ENCODE measurements at places on chromosomes 12 and 14. TPM values are rescaled to one million over a fixed set of nuclear protein-coding genes. Genes with fewer than 3 reads are reported as not detected.

Gene KRT6B
- total RNA-seq = not detected

GRCh38 chr14:93857081-93857480 lies 68.8 kb upstream of the PRIMA1 start:
- DNase-seq = no peak

- DNase-seq = peak; percentile 70
Observed at GRCh38 chr14:91303091-91303923, 58.8 kb upstream of the GPR68 start.

- DNase-seq = no peak
Observed at GRCh38 chr14:39034481-39035296, 68.3 kb downstream of the SEC23A start.

DNA sequence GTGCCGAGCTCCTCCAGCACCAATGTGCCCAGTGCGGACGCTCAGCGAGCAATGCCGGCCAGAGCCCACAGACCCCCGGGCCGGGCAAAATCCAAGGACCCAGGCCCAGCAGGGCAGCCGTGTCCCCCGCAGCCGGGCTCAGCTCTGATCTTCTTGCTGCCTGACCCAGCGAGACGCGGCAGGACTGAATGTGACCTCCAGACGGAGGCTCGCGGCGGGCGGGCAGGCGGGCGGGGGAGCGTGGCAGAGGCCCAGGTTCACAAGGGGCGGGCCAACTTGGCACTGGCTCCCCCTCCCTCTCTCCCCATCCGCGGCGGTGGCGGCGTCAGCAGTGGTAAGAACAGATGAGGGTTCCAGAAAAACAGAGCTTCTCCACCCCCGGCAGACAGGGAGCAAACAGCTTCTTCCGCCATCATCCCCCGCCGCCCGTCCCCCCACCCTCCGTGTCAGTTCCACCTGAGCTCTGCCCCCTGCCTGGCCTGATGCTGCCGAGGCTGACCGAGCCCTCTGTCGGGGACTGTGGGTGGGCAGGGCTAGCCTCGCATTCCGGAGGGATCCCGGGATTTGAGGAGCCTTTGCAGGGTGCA lies 94.3 kb downstream of the RFLNA start:
- DNase-seq = peak; percentile 93

Gene CYP46A1
- total RNA-seq = 0.69 TPM

- DNase-seq = peak; percentile 19
Observed at GRCh38 chr12:1510056-1510812, 84.1 kb downstream of the FBXL14 start.

- peak; percentile 79 for DNase-seq
Observed at GRCh38 chr14:89428546-89429198, 11.6 kb upstream of the FOXN3 start.

DNA sequence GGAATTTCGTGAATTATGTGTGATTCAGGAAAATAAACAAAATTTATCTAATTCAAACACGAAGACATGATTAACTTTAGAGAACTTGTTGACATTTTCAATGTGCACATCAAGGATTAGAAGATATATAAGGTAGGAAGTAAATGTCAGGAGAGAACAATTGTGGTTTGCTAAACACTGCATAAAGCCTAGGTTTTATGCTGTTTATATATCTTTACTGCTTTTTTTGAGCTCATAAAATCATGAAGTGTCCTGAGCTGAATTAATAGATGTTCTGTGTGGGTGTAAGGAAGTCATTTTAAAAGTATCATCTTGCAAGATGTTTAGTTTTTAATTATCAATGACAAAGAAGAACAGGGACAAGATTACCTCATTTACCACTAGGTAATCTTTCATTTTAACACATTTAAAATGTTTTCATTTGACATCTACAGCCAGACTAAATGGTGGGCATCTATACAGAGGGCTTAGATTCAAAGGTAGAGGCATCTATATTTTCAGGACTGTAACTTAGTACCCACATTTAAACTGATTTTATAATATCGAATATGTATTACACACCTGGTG lies 382.8 kb downstream of the ADAMTS20 start:
- no peak for DNase-seq

Gene COL2A1
- total RNA-seq = not detected

GRCh38 chr12:131862600-131862993 lies 31.8 kb upstream of the ULK1 start:
- DNase-seq = peak; percentile 48

GRCh38 chr12:71642264-71642663 lies 21.4 kb downstream of the ZFC3H1 start:
- no peak for DNase-seq

DNA sequence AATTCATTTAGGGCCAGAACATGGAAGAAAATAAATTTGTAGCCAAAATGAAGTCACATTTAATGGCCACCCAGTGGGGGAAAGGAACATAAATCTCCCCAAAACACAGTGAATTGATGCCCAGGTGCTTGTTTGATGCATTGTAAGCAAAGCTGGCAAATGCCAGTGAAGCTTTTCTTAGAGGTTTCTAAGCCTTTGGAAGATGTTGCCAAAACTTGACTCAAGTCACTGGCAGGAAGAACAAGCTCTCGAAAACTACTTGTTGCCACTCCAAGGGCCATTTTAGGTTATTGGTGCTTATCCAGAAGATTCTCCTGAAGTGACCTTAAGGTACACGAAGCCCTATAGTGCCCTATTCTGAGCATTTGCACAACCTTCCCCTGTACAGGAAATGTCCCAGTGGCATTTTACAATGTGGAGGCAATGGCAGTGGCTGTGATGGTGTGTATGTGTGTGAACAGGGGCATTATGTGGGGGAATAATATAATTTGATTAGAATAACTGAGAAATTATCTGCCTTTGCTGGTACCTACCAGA lies 89.5 kb upstream of the NOVA1 start:
- DNase-seq = no peak

Gene SYT10
- total RNA-seq = not detected

DNA sequence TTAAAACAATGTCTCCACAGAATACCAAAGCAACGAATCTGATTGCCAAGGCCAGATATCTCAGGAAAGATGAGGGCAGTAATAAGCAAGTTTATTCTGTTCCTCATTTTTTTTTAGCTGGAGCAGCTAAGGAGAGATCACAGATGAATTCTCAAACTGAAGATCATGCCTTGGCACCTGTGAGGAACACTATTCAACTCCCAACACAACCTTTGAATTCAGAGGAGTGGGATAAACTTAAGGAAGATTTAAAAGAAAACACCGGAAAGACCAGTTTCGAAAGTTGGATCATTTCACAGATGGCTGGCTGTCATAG lies 994 bp downstream of the PRORP start:
- DNase-seq = no peak

GRCh38 chr12:129844662-129845220 lies 59.1 kb downstream of the TMEM132D start:
- DNase-seq = no peak

GRCh38 chr12:24562771-24563431 lies 386.0 kb downstream of the BCAT1 start:
- peak; percentile 80 for DNase-seq

DNA sequence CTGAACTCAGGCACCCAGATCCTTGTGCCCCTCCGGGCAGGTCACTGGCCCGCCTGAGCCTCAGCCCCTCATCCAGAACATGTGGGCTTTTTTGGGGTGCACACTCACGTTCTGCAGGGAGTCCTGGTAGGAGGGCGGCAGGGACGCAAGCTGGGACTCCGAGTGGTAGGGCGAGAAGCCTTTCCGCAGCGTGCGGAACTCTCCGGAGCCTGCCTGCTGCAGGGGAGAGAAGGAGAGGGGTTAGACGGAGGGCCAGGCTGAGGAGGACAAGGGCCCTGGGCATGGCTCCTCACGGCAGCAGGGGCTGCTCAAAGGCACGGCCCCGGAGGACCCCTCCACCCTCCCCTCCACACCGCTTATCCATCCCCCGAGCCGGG lies 40.8 kb downstream of the CCNK start:
- peak; percentile 63 for DNase-seq

Gene CIDEB
- 88.8 TPM for total RNA-seq

DNA sequence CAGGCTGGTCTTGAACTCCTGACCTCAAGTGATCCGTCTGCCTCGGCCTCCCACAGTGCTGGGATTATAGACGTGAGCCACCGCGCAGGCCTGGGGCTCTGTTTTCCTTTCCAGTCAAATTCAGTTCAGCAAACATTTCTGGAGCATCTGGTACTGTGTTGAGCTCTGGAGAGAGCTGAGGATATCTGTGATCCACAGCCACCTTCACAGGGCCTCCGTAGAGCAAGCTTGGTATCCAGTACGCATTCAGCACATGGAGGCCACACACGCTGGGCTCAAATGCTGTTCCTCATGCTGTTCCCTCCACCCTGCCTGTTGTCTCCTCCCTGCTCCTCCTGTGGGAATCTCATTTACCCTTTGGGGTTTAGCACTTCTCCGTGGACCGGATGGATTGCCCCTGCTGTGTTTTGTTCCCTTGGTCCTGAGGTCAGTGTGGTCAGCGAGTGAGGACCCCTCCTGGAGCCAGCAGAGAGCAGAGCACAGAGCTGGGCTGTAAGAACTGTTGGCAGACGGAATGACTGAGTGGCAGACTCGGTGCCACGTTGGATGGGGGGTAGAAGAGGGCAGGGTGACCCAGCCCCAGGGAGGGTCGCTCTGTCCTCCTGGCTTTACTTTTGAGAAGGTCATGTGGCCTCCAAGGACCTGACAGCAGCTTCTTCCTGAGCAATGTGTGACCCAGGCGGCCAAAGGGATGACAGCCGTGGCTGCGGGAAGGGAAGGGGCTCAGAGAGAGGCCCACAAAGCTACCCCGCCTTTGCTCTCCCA lies 891 bp downstream of the RPS6KL1 start:
- DNase-seq = no peak

Gene LTBR
- 86.6 TPM for total RNA-seq

Data from spleen (tissue), 13 donors.